Activated CD4-positive, alpha-beta T cell treated with anti-CD3 and anti-CD28 coated beads, Interleukin-2, amount 50 U/mL, for 24 hours (primary cell): ENCODE measurements at places on chromosomes 12 and 14.

DNA sequence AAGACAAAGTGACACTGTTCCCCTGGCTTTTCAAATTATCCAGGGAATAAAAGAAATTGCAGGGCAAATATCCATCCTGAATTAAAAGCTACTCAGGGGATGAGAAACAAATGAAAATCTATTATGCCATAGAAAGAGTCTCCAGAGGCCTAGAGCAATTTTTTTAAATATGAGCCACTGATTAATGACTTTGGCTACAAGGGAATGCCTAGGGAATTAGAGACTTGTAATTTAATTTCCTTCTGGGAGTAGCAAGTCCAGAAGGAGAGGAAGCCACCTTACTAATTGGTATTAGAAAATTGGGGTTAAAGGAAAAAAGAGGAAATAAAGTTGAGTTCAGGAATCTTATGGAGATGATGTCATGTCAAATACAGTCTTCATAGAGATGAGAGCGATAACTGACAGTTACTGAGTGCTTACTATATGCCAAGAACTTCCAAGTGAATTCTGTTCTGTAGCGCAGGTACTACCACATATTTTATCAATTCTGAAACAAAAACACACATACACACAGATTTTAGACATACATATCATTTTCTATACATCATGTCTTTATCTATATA lies 304.4 kb downstream of the DUSP6 start:
- DNase-seq = no peak

- no peak for DNase-seq
These were observed 582.3 kb downstream of the KCNH5 start for GRCh38 chr14:62462988-62463387.

GRCh38 chr14:56271970-56272369 lies 153.8 kb downstream of the PELI2 start:
- no peak for DNase-seq

GRCh38 chr14:77004711-77005460 lies 23.6 kb downstream of the IRF2BPL start:
- no peak for DNase-seq

GRCh38 chr14:24262821-24263733 lies at the start of gene TGM1:
TGM1 (minus strand) TSS chr14:24263177; CDS start chr14:24262352, 825 bp downstream.
- DNase-seq = no peak

- peak; percentile 16 for DNase-seq
These were observed 88.0 kb upstream of the TMEM260 start for GRCh38 chr14:56491299-56492285.

GRCh38 chr12:88298761-88299242 lies 156.7 kb downstream of the TMTC3 start:
- no peak for DNase-seq

DNA sequence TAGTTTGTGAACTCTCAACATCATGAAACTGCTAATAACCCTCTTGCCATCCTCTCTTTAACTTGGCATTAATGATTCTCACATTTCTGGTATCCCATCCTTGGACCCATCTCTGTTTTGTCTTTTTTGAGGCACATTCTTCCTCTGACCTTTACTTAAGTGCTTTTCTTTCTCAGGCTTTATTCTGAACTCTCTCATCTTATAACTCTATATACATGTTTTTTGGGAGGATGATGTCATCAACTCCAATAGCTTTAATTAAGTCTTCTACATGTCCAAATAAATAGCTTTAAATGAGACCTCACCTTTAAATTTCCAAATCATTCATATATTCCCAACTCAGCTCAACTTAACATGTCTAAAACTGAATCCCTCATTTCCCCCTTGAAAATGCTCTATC lies 88.4 kb downstream of the PPFIA2 start:
- DNase-seq = no peak

- DNase-seq = no peak
These were observed 19.7 kb upstream of the TDRD9 start for GRCh38 chr14:103908580-103908979.

DNA sequence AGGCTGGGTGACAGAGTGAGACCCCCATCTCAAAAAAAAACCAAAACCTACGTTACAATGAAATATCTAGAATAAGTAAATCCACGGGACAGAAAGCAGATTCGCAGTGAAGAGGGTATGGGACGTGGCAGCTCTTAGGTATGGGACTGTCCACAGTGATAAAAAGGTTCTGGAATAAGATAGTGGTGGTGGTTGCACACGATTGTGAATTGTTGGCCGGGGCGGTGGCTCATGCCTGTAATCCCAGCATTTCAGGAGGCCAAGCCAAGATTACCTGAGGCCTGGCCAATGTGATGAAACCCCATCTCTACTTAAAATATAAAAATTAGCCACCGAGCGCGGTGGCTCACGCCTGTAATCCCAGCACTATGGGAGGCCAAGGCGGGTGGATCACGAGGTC lies 76.3 kb downstream of the KDM2B start:
- no peak for DNase-seq

DNA sequence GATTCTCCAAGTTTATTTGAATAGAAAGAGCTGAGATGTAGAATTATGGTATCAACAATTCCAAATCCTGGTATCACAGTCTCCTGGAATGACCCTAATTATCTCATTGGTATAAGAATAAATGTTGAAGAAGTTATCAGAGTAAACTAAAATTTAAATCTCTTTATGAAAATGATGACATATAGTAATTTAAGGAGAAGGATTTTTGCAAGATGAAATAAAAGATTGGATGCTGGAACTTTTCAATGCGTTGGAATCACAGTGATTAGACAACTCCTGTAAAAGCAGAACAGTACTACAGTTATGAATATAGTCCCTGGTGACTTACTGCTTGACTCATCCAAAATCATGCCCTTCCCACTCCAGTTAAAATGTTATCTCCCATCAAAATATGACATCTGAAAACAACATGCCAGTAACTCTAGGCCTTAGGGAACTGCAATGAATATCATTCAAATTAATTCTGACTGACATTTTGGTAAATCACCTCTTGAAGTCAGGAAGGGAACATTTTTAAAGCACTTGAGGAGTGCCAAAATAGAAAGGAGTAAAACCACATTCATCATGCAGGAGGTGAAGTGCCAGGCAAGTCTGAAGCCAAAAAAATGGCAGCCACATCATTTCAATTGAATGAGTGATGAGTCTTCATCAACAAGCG lies 197.8 kb upstream of the PRKD1 start:
- DNase-seq = no peak

- DNase-seq = no peak
These were observed 406.4 kb downstream of the ZFP36L1 start for GRCh38 chr14:68386446-68386845.
